Activated CD4-positive, alpha-beta T cell treated with anti-CD3 and anti-CD28 coated beads, Interleukin-2, amount 50 U/mL, for 48 hours (primary cell): ENCODE measurements at places on chromosomes 11 and 22.

- DNase-seq, result no peak
Observed at GRCh38 chr22:43390872-43391271, 20.9 kb upstream of the MPPED1 start.

DNA sequence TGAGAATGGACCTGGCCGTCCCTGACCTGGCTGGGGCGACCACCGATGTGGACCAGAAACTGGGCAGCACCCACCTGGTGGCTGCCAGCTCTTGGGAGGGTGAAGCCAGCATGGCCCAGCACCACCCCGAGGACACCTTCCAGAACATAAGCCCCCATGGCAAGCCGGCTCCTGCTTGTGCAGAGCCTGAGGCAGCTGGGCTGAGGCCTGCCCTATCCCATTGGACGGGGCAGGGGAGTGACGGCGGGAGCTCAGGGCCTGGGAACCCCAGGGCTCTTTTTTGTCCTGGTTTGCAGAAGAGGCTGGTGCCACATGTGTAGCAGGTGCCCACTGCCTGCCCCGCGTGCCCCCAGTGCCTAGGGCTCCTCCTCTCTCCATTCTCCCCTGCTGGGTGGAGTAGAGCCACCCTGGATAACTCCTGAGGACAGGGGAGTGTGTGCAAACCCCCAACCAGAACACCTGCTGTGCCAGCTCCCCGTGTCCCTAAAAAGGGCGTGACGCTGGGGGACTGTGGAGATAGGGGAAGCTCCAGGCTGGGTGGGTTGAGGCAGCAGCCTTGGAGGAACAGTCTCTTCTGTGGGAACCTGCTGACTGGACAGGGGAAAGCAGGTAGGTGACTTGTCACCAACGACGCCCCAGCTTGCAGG lies 11.9 kb downstream of the DUSP8 start:
- DNase-seq, result no peak

- no peak for DNase-seq
Observed at GRCh38 chr11:124460459-124460858, 15.0 kb upstream of the OR8B8 start.

GRCh38 chr11:8023831-8024555 lies 36.9 kb downstream of the EIF3F start:
- no peak for DNase-seq

GRCh38 chr22:21915624-21916308 lies 36.9 kb downstream of the PPM1F start:
- no peak for DNase-seq

DNA sequence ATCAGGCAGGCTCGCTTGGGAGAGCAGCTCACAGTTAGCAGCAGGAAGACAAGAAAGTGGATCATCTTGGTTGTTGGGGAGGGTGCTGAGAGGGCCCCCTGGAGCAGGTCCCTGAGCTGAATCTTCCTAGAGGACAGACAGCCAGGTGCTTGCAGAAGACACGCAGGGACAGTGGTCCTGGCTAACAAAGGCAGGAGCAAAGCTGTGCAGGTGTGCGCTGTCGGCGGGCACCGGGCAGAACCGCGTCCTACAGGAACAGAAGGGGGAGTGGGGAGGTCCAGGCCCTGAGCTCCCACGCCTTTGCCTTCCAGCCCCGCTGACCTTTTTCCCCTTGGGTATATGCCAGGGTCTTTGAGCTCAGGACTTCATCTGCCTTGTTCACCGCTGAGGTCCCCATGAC lies 30.1 kb upstream of the PARVB start:
- DNase-seq, result no peak

DNA sequence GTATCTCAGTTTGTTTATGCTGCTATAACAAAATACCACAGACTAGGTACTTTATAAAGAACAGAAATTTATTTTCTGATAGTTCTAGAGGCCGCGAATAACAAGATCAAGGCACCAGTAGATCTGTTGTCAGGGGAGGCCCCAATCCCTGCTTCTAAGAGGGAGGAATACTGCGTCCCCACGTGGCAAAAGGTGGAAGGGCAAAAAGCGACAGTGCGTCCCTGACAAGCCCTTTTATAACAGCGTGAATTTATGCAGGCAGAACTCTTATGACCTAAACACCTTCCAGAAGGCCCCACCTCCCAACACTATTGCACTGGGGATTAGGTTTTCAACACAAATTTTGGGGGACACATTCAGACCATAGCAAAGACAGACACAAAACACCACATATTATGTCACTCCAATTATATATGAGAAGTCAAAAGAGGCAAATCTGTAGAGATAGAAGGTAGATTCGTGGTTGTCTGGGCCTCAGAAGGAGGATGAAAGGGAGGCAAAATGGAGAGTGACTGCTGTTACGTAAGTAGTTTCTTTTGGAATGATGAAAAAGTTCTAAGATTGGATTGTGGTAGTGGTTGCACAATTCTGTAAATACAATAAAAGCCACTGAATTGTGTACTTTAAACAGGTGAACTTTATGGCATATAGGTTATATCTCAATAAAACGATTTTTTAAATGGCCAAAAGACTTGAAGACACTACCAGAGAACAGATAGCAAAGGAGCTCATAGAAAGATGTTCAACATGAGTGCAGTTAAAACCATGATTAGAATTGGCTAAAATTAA lies 30.1 kb upstream of the TNRC6B start:
- no peak for DNase-seq

DNA sequence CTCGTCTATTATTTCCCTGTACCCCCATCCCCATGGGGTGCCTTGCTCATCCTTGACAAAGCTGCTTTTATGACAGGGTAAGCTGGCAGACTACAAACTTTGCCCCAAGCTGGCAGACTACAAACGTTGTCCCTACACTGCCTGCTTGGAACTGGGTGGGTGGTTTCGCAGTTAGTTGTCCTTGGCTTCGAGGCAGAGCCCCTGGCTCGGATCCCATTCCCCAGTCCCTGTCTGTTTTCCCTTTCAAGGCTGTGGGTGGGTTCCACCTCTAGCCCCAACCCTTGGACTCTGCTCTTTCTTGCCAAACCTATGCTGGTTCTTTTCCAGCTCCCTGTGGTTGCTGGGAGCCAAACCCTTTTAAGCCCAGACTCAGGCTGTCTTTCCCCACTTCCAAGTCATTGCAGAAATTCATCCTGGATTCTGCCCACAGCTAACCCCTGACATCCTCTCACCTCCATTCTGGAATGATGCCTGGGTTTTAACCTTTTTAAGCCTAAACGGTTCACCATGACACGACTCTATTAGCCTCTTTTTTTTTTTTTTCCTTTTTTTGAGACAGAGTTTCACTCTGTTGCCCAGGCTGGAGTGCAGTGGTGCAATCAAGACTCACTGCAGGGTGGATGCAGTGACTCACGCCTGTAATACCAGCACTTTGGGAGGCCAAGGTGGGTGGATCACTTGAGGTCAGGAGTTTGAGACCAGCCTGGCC lies 9.2 kb upstream of the RBM14 start:
- DNase-seq, result no peak

DNA sequence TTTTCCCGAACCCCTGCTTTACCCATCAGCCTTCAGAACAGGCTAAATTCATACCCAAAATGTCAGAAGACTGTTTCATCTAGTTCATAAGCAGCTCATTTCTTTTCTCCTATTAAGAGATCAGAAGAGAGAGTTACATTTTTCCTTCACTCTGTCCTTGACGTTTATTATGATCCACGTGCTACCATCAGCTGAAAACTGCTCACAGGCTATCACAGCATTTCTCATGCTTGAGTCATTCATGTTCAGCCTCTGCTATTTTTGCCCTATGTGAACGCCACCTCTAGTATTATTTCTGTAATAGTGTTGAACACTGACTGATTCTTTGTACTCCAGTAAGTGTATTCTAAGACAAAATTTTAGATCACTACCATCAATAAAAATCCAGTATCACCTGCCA lies 51.9 kb downstream of the SLC1A2 start:
- no peak for DNase-seq

GRCh38 chr11:62909107-62909894 lies 11.9 kb downstream of the CHRM1 start:
- DNase-seq, result no peak

DNA sequence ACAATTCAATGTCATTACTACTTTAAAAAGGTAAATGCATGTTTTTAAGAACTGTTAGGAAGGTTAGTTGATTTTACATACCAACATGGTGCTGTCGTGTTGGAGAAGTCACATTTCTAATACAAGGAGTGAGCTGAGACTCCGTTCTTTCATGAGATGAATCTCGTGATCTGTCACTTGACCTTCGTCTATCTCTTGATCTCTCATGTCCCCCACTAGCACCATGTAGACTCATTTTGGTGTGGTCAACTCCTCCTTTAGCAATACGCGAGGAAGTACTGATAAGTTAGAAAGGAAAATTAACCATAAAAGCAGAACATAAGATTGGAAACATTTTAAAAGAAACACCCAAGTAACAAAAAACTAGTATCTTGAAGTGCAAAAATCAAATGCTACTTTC lies 41.5 kb downstream of the BTBD10 start:
- no peak for DNase-seq

DNA sequence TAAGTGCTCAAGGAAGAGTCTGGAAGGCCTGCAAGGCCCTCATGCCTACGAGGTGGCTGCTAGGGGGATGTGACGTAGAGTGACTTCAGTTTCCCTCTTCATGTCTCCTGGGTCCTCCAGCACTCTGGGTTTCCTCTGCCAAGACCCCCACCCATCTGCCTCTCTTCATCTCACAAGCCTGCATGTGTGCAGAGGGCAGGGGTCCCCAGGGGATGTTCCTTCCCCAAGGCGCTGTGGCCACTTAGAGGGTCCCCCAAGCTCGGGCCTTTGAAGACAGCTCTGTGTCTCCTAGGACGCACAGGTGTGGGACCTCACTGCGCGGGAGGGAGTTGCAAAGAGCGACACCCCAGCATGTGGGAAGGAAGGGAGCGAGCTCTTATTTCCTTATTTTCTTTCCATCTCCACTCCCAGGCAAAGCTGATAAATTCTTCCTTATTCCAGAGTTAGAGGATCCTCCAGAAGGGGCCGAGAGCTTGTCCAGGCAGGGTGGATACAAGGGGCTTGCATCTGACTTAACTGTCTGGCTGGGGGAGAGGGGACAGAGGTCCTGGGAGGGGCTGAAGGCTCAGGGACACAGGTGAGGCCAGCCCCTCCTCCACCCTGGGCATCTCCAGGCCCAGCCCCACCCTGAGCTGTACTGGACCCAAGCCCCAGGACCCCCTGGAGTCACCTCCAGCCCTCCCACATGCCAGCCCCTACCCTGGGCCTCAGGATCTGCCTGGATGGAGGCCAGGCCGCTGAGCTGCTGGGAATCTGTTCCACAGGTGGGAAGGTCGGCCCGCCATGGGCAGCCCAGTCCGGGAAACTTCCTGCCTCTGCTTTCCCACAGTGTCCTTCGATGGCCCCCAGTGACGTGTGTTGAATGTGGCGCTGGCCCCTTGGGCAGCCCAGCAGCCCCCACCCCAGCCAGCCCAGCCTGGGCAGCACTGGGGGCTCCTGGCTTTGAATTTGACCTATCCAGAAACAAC lies 59.7 kb upstream of the KCNQ1OT1 start:
- DNase-seq, result no peak

DNA sequence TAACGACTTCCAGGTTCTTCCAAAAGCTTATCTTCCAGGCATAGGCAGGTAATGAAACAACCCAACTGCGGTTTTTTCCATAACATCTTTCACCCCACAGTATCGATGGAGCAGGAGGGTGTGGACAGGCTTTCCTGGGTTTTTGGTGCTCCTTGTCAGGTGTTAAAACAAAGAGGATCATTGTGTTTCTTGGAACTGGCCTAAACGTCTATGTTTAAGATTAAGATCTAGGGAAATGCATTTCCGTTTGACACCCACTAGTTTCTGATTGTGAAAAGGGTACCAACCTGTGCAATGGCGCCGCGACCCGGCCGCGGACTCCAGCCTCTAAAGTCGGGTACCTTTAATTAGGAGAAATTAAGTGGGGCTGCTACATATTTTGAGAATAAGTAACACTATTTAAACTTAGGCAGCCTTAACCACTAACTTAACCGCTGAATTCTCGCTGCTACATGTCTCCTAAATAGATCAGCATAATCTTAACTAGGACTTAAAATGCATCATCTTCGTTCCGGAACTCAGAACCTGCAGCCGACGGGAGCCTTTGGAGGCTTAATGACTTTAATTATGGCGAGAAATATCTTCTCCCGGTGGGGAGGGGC lies 31.5 kb downstream of the C22orf31 start:
- DNase-seq, result no peak

GRCh38 chr22:31695423-31695822 lies 33.4 kb upstream of the PISD start:
- no peak for DNase-seq

- DNase-seq, result no peak
Observed at GRCh38 chr11:1650918-1651262, 21.3 kb downstream of the KRTAP5-5 start.

DNA sequence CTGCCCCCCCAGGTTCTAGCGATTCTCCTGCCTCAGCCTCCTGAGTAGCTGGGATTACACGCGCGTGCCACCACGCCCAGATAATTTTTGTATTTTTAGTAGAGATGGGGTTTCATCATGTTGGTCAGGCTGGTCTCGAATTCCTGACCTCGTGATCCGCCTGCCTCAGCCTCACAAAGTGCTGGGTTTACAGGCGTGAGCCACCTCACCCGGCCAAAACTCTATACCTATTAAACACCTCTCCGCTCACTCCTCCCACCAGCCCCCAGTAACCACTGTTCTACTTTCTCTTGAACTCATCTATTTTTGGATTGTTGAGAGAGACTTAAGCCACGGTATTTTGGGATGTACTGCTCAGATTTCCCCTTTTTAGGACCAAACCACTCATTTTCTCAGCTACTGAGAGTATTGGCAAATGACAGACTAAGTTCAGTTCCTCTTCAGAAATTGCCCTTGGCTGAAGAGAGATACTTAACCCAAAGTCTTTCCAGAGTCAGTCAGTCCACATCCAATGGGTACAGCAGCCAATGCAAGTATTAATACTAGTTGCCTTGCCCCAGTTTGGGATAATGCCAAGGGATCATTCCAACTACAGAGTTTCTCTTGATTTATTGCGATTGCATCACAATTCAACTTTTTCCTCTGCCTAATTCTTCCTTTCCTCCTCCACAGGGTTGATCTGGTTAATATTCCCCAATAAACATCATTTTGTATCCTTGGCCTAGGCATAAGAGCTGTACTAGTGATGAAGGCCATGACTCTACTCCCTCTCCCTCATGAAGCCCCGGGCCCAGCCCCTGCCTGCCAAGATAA lies 36.8 kb upstream of the CSTF3 start:
- DNase-seq, result no peak

DNA sequence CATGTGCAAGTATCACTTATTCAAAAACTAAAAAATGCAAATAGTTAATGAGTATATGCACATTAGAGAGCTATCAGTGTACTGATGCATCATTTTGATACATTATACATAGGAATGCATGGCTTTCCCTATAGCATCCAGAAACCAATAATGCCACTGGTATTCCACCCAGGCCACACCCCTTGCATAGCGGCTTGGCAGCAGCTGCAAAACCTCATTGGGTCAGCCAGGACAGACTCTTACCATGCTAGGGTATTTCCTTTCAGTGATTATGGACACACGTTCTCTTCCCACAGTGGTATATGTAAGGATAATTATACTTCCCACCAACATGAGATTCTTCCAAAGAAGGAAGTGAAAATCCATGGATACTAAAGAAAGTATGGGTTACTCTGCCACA lies 145.9 kb upstream of the PITPNB start:
- DNase-seq, result no peak

- peak; percentile 42 for DNase-seq
Observed at GRCh38 chr11:15819679-15820286, 536.6 kb downstream of the SOX6 start.

GRCh38 chr22:32846780-32847491 lies 45.4 kb downstream of the TIMP3 start:
- no peak for DNase-seq

- no peak for DNase-seq
Observed at GRCh38 chr22:27152033-27152432, 494.6 kb downstream of the MIAT start.
